Progenitor cell of endocrine pancreas (in vitro differentiated cells): ENCODE measurements at places on chromosomes 16 and 17. TPM values are rescaled to one million over a fixed set of nuclear protein-coding genes. Genes with fewer than 3 reads are reported as not detected.

Gene KRT33A
- not detected in 2 replicates for total RNA-seq

DNA sequence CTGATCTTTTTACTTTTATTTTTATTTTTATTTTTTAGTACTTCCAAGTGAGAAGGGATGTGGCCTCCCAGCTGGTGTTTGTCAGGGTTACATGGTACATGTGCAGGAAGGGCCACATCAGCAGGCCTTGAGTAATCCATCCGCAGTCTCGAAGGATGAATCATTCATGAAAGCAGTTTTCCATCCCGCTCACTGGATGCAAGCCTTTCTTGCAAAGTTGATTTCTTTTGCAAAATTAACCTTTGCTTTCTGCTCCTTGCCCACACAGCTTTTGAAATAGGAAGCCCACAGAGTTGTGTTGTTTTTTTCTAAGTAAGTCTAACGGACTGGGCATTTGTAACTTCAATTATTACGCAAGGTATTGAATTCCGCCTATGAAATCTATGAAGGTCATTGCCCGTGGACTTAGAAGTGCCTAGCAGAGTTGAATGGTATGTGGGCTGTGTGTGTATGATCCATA is 157.4 kb downstream of the PRKCA start:
- no peak for DNase-seq

DNA sequence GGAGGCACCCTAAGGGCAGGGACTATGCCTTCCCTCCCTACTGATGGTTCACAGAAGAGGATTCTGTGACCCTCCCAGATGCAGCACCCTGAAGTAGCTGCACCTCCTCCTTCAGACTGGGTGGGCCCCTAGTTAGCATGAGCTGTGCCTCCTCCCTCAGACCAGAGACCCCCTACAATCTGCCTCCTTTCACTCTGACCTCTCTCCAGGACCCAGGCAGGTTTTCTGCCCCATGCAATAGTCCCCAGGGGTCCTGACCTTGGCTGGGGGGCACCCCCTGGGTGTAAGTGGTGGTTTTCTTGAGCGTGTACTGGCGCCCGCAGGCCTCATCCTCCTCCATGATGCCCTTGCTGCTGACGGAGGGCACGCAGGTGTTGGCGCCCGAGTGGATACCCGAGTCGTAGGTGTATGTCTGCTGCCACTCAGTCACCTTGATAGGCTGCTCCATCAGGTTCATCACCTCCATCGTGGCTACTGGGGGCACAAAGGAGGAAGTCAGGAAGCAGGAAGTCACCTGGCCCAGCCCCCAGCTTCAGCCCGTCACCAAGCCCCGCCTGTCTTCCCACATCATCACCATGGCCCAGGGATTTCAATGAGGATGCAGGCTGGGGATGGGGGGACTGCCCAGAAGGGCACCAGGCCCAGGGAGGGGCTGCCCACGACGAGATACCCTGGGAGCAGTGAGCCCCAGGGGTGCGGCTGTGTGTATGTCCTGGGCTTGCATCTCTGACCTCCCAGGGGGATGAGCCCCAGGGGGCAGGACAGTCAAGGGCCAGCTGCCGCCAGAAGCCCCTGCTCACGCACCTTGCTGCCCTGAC is 14.9 kb downstream of the JUP start:
- no peak for DNase-seq

- no peak for DNase-seq
Observed at GRCh38 chr16:26521626-26522025, 545.1 kb upstream of the C16orf82 start.

Gene SPN
- 0.19 and 0.20 TPM in 2 replicates for total RNA-seq

Gene KCNJ12
- total RNA-seq = 0.10 and 0.29 TPM in 2 replicates

DNA sequence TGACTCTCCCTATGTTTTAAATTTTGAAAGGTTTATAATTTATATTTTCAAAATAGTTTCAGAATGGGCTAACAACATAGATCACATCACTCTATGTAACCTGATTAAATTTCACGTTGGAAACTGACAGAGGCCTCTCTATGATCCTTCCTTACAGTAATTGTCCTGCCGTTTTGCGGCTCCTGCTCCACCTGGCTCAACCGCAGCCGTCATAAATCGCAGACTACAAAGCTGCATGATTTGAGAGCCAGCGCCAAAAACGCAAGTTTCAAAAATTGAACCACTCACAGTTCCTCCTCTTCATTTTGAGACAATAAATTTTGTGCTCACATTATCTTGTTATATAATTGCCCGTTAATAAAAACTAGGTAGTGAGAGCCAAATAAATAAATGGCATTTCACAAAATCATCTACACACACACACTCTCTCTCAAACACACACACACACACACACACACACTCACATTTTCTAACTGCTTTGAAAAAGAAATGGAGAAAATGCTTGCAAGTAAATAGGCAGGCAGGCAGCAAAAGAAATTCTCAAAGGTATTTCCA is 263.1 kb upstream of the PSMD7 start:
- no peak for DNase-seq

GRCh38 chr17:5110816-5111215 is 862 bp downstream of the ZNF232 start:
- DNase-seq = no peak

Gene C17orf78
- not detected in 2 replicates for total RNA-seq

Gene IQCK
- total RNA-seq = 31.5 and 33.2 TPM in 2 replicates

GRCh38 chr16:4693956-4694641 is 737 bp downstream of the NUDT16L1 start:
- DNase-seq = no peak

DNA sequence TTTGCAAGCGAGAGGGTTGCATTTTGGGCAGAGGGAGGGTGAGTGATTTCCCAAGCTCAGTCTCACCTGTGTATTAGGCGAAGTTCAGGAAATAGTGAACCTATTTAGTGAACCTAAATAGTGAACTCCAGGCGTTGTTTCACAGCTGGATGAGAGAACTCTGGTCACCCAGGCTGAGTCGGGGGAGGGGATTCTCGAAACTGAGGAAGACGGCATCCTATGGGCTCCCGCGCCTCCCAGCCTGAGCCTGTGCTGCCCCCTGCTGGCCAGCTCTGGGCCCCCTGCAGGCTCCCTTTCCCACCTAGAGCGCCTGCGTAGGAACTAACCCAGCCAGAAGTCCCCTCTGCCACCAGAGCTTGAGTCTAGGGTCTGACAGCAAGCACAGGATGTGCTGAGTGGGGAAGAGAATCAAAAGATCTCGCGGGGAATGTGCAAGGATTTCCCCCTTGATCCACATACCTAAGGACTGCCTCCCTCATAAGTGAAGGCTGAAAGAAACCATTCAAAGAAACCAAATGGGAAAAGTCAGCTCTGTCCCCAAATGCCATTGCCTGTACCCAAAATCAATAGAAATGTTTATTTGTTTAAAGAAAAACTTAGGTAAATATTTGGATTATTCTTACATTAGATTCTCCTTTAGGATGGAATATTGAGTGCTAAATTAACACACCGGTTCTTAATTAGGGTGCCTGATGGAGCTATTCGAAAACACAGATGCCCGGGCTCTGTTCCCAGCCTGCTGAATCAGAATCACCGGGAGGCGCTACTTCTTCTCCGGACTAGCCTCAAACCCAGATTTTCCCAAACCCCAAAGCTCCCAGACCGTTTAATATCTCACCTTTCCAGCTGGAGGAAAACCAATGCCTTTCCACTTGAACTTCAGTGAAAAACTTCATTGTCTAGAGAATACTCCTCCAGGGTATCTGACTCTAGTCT is 14.8 kb upstream of the MARVELD3 start:
- DNase-seq = peak; percentile 89

Gene TNFSF13
- total RNA-seq = 4.1 and 4.7 TPM in 2 replicates

- DNase-seq = no peak
Observed at GRCh38 chr17:7837408-7838088, 3.5 kb downstream of the KDM6B start.

DNA sequence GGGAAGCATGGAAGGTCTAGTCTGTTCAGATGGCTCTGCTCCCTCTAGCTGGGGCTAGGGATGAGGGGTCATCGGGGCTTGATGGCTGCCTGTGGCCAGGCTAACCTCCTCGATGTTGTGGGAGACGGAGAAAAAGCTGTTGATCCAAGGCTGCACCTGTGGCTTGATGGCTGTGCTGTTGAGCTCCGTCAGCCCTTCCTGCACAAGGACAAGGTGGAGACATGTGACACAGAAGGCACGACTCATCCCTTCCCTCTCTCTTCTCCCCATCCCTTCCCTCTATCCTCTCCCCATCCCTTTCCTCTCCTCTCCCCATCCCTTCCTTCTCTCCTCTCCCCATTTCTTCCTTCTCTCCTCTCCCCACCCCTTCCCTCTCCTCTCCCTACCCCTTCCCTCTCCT is 28.2 kb downstream of the FCSK start:
- no peak for DNase-seq

GRCh38 chr16:66306366-66307150 is 59.9 kb upstream of the CDH5 start:
- no peak for DNase-seq

DNA sequence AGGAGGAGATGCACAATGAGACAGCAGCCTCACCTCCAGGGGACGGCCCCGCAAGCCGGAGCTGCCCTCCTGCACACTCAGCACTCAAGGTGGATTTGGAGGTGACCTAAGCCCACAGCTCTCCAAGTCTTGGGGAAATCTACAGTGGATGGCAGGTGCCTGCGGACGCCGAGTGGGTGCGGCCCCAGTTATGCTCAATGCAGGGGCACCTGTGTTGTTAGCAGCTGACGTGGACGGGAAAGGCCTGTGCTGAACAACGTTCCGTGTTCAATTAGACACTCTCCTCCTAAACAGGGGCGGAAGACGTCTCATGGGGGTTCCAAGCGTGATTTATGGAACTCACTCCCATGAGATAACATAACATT is 22.0 kb upstream of the METRNL start:
- DNase-seq = no peak

Gene NLRC5
- not detected in 2 replicates for total RNA-seq

GRCh38 chr17:79473111-79473875 is 137.6 kb downstream of the RBFOX3 start:
- DNase-seq = no peak

Gene FZD2
- 73.6 and 89.7 TPM in 2 replicates for total RNA-seq

GRCh38 chr17:58956997-58957724 is 149.5 kb downstream of the TRIM37 start:
- no peak for DNase-seq

Gene UMOD
- total RNA-seq = 0.11 TPM in 1 of 2 replicates, not detected in the other

- no peak for DNase-seq
Observed at GRCh38 chr17:43728081-43728480, 30.5 kb downstream of the SOST start.

GRCh38 chr17:76917829-76918228 is 49.6 kb downstream of the MGAT5B start:
- no peak for DNase-seq

GRCh38 chr17:45686250-45686649 is 97.9 kb upstream of the CRHR1 start:
- DNase-seq = no peak

- DNase-seq = no peak
Observed at GRCh38 chr16:1347286-1347855, 4.3 kb downstream of the TSR3 start.

Gene TEX19
- total RNA-seq = 0.24 TPM in 1 of 2 replicates, not detected in the other

- no peak for DNase-seq
Observed at GRCh38 chr17:77726549-77727006, 231.9 kb upstream of the TNRC6C start.

DNA sequence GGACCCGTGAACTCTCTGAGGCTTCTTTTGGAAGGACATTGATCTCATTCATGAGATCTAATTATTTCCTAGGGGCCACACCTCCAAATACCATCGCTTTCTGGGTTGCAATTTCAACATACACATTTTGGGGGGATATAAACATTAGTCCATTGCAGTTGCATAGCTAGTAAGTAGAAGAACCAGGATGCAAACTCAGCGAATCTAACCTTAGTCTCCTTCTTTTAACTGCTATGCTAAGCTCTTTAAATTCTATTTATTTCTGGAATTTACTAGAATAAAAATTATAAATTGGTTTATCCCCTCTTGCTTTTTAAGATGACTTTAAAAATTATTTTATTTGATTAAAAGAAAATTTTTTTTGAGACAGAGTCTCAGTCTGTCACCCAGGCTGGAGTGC is 232.5 kb upstream of the EEF2KMT start:
- no peak for DNase-seq

Gene OR1F1
- not detected in 2 replicates for total RNA-seq

Gene EME1
- 10.1 and 15.0 TPM in 2 replicates for total RNA-seq

DNA sequence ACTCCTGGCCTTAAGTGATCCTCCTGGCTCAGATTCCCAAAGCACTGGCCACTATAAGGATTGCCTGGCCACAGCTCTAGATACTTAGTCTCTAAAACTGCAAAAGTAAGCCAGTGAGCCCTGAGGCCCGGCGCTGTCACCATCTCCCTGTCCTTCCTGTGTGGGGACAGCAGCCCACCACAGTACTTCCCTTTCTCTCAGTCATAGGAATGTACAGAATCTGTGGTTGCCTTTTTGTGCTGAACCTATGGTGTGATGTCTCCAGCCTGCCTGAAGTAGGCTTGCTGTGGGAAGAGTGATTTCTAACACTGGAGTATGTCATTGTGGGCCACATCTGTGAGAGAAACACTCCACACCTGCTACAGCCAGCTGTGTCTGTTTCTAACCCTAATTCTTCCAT is 24.7 kb downstream of the NTAN1 start:
- DNase-seq = no peak

DNA sequence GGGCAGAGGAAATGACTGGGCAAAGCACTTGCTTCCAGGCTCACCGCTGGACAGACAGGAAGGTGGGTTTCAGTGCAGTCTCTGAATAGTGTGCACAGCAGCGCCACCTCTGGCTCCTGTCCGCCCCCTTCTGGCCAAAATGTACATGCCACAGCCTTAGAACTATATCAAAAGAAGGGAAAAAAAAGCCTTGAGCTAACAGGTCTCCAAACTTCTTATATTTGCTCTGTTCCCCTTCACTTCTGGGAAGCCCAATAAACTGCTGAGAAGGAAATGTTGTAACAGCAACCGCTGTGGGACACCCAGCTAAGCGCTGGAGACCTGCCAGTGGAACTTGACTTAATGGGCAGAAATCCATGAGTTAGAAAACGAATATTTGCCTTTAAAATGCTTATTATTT is 17.5 kb downstream of the COG7 start:
- DNase-seq = peak; percentile 42

DNA sequence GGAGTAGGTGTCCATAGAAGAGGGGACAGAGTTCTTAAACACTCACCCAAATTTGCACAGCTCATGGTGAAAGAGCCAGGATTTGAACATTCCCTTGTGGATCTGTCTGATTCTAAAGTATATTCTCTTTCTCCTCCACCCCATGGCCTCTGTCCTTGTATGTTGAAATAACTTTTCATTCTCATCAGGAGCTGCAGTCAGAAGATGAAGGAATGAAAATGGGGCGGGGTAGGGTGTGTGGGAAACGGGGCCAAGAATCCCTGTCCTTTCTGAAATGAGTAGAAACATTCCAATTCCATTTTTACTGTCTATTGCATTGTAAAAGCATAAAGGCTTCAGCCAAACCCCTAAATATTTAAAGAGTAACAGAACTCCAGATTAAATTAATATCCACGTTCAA is 42.8 kb downstream of the NOG start:
- no peak for DNase-seq

- no peak for DNase-seq
Observed at GRCh38 chr16:55955424-55955823, 80.3 kb upstream of the CES5A start.

- DNase-seq = peak; percentile 73
Observed at GRCh38 chr17:79777894-79778503, at the start of gene CBX2. TSS of gene CBX2 (plus strand) at chr17:79778148. CDS start at chr17:79778236, 88 bp downstream.
